Mesendoderm (in vitro differentiated cells): ENCODE measurements at places on chromosomes 1 and 21.
A peak's percentile ranks its signal among the peaks of the same experiment; 100 is the strongest.

GRCh38 chr1:14083277-14083676, 383.3 kb downstream of the PRDM2 start:
- DNase-seq, result no peak

DNA sequence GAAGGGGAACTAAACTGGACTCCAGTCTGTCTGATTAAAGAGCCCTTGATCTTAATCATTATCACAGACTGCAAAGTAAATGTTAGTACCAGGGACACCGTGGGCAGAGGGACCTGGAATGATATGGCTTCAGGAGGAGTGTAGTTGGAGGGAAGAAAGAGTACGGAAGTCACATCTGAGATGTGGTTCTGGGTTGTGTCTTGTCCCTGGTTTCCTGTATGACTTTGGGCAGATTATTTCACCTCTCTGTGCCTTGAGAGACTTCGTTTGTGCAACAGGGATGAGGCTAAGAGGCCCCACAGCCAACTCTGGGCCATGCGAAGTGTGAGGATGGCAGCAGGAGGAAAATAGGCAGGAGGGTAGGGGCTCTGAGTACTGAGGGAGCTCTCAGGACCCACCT, 76.1 kb upstream of the SLC2A1 start:
- DNase-seq, result no peak

DNA sequence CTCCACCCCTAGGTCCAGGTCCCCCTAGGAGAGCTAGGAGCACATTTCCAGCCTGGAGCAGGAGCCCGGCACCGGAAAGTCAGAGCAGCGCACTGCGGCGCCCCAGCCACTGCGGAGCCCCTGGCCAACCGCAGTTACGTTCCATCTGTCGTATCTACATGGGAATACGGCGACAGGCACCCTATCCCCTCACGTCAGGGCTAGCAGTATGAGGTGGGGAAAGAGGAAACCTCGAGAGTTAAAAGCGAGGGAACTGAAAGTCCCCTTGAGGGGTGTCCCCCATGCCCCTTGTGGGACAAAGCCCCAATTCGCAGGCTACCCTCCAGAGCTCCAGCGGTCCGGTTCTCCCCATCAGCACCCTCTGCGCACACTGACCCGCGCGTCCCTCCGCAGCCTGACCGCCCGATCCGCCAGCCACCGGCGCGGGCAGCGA, 995 bp downstream of the COLGALT2 start:
- DNase-seq, result peak; percentile 72

DNA sequence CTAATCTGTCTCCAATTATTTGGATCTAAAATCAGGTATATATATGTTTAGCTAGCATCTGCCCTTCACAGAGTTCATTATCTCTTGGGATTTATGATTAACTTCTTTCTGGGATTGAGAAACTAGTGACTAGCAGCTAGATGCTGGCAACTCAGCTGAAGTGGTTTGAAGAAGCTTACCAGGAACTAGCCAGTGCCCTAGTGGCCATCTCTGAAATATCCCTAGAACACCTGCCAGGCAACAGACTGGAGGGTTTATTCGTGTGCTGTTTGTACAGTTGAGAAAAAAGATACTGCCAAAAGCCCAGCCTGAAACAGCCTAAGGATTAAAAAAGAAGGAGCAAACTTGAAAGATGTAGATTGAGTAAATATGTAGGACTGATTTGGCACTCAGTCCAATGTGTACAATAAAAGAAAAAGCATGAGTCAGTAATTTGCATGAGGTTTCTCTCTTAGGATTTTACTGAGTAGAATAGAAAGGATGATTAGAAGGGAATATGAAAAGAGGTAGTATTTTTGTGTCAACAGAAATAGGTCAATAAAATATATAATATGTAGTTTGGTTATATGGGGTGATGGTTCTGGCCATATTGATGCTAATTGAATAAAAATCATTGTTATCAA, 1144.6 kb upstream of the ADGRL2 start:
- peak; percentile 60 for DNase-seq

DNA sequence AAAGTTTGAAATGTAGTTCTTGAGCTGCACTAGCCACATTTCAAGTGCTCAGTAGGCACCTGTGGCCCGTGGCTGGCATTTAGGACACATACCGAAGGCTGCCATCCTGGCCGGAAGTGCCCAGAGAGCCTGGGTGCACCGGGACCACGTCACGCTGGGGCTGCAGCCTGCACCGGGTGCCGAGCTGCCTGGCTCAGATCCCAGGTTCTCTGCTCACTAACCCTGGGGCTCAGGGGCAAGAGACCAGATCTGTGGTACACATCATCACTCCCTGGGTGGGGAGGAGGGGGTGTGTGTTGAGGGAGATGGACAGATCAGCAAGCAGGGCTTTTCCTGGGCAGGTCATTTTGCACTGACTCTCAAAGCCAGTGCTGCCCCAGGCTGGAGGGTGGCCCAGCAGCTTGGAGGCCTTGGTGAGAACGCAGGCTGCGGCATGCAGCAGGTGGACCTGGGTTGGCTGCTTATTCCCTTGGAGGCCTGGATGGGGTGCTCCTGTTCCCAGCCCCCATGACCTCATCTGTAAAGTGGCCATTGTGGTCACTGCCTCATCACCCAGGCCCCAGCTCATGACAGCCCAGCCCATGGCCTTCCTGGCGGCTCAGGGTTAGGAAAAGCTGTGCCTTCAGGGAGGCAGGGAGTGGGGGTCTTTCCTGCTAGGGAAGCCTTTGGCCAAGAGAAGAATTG, 23.6 kb downstream of the TMEM201 start:
- no peak for DNase-seq

DNA sequence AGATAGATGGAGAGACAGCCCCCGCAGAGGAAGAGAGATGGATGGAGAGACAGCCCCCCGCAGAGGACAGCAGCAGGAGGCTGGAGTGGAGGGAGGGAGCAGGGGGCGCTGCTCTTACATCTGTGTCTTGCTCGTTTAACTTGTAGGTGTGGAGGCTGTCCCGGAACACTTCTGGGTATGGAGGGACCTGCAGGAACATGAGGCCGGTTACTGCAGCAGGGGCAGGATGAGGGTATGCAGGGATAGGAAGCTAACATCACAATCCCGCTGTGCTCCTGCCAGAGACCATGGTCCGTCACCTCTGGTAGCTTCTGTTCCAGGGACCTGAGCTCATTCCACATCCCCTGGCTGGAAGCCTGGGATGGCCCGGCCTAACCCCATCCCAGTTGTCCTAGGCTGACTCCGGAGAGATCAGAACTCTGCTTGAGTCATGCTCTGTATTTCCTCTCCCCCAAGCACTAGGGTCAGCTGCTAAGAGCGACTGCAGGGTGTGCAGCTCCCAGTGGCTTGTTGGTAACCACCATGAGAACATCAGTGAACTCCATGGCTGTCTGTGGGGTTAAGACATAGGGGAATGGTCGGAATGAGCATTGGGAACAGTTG, 36.7 kb upstream of the GOLT1A start:
- DNase-seq, result no peak

- no peak for DNase-seq
These were observed 89.8 kb downstream of the DHRS3 start for GRCh38 chr1:12528021-12528852.

DNA sequence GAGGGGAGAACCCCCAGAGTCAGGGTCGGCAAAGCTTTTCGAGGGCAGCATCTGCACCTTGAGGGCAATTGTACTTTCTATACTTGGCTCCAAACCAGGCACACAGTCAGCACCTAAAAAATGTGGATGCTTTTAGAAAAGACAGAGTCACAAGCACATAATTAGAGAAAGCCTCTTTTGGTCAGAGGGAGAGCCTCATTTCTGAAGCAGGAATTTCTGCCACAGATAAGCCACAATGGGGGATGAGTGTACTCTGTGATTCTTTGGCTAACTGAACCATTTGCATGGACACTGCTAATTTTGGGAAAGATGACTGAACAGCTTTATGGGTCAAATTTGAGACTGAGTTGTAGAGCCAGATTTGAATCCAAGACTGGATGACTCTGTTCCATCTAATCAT, 635.7 kb downstream of the KIF26B start:
- DNase-seq, result no peak

GRCh38 chr1:211579440-211580302, 710 bp upstream of the SLC30A1 start:
- peak; percentile 91 for DNase-seq

GRCh38 chr1:203911806-203912205, 50.4 kb downstream of the SNRPE start:
- no peak for DNase-seq

DNA sequence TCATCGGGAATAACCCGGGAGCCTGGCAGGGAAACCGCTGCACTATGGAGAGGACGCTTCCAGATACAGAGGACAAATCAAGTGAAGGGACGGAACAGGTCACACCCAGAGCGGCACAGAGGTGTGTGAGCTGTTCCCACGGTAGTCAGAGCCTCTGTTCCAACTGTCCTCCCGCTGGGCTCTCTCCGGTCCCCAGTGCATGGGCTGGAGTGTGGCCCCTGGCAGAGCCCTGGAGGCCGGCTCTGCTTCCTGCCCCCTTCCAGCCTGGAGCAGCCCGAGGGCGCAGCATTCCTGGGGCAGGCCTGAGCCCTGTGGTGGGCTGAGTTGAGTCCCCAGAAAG, 11.9 kb upstream of the ZBTB21 start:
- peak; percentile 68 for DNase-seq

DNA sequence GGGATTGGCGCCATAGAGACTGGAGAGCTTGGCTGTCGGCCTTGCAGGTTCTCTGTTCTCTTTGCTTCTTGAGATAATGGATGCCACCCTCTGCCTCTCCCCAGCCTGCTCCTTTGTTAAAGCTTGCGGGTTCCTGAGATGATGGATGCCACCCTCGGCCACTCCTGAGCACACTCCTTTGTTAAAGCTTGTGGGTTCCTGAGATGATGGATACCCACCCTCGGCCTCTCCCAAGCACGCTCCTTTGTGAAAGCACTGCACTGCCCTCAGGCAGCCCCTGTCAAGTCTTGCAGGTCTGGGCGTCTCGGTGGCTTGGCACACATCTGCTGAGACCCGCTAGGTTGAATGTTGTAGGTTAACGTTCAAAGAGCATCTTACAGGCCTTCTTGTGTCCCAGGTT, 76.5 kb downstream of the SCCPDH start:
- no peak for DNase-seq

DNA sequence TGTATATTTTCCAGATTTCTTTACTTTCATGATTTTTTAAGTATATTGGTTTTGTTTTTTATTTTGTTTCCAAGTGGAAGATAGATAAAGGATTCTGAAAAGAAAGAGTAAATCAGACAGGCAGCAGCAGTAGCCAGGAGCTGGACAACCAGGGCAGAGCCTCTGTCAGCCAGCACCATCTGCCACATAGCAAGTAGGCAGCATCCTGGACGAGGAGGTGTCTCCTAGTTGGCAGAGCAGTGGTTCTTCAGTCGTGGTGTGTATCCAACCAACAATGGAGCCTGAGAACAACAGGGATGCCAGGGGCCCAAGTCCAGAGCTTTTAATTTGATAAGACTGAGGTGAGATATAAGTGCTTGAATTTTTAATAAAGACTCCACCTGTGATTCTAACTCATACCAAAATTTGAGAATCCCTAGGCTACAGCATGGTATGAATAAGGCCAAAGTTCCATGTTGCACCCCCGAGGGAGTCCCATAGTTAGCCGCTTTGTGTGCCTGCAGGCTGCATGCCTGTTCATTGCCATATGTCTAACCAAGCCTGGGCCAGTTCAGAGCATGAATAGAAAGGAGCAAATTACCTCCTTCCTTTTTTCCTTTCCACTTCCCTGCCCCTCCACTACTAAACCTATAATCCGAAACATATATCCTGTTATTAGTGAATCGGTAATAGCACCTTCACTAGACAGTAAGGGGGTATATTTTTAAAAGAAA, 153.2 kb downstream of the NTNG1 start:
- DNase-seq, result no peak

GRCh38 chr21:38448671-38449385, 49.4 kb downstream of the ERG start:
- DNase-seq, result peak; percentile 54

DNA sequence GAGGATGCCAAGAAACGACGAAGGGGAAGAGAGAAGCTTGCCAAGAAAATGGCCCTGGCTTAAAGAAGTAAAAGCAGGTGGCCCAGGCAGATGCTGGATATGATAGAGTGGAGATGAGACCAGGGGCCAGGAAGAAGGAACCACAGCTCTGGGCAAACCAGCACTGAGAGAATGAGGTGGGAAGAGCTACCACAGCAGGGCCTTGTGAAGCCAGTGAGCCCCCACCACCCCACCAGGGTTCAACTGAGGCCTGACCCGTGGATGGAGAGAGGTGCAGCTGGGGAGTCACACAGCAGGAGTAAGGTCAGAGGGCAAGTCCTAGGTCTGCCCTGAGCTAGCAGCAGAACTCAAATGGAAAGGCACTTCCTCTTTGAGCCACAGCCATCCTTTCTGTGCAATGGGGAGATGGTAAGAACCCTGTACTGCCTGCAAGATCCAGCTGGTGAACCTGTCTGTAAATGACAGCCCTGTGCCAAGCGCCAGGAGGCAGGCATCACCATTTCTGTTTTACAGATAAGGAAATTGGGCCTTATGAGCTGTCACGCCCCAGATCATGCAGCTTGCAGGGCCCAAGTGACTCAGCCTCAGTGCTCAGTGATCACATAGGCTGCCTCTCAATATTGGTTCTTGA, 8.5 kb downstream of the SH3BGRL3 start:
- DNase-seq, result no peak

DNA sequence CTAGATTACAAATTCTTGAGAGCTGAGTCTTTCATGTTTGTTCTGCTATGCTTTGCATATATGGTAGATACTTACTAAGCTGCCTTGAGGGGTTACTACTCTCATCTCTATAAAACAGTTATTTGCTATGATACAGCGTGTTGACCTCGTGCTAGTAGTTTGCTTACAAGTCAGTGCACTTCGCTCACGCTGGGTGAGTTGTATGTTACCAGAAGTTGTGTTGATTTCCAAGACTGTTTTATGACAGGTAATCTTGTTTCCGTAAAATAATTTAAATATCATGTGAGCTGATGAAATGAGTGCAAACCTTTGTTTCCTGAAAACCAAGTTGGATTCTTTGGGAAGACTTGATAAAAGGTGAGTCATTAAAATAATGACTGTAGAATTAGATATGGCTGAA, 7.3 kb downstream of the MRPS6 start:
- DNase-seq, result no peak

- DNase-seq, result no peak
These were observed 11.2 kb downstream of the S100A10 start for GRCh38 chr1:151982300-151983005.

DNA sequence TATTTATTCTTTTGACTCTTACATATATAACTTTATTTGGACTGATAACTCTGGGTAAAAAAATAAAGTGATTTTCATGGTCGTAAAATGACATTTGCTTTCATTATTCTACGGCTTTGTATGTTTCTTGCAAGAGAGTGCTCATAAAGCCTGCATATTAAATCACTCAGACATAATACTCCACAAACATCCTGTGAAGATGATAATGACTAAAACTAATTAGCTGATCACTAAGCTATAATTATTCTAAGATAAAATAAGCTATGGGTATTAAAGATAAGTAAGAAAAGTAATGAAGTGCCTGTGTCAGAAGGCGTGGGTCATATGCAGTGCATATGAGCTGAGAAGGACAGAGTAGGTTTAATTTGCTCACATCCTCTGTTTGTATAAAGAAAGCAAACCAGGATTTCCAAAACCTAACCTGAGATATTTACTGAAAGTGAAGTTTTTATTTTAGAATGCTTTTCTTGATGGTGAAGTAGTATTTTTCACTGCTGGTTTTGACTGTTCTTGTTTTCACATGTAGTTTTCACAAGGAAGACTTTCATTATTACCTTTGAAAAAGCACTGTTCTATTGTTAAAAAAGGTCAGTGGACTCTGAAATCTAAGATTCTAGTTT, 278.8 kb downstream of the AMY1C start:
- DNase-seq, result no peak

GRCh38 chr1:204145033-204145504, 6.8 kb downstream of the ETNK2 start:
- no peak for DNase-seq

GRCh38 chr1:77533660-77534305, 148.7 kb downstream of the ZZZ3 start:
- peak; percentile 69 for DNase-seq
